Cardiac ventricle fibroblast (primary cell): ENCODE measurements at places on chromosomes 1 and 21. TPM values are rescaled to one million over a fixed set of nuclear protein-coding genes. Genes with fewer than 3 reads are reported as not detected.

MIER1 gene
- 17.5 and 19.7 TPM in 2 replicates for total RNA-seq

CDCP2 gene
- not detected in 2 replicates for total RNA-seq

OR2T29 gene
- not detected in 2 replicates for total RNA-seq

TMEM52 gene
- total RNA-seq = 13.5 TPM in 1 of 2 replicates, not detected in the other

COL24A1 gene
- total RNA-seq = 0.62 and 1.3 TPM in 2 replicates

TMCO1 gene
- 57.1 and 67.6 TPM in 2 replicates for total RNA-seq

LHX8 gene
- not detected in 2 replicates for total RNA-seq

ESRRG gene
- total RNA-seq = not detected in 2 replicates

S1PR1 gene
- total RNA-seq = 2.7 and 3.7 TPM in 2 replicates

GRIK3 gene
- not detected in 2 replicates for total RNA-seq

S100A2 gene
- 0.24 and 1.9 TPM in 2 replicates for total RNA-seq

TMEM82 gene
- not detected in 2 replicates for total RNA-seq

AMY1C gene
- not detected in 2 replicates for total RNA-seq

SH2D1B gene
- not detected in 2 replicates for total RNA-seq

AXDND1 gene
- total RNA-seq = 0.10 TPM in 1 of 2 replicates, not detected in the other

CD1D gene
- total RNA-seq = 1.2 and 1.3 TPM in 2 replicates

NFYC gene
- 17.3 and 17.9 TPM in 2 replicates for total RNA-seq

HP1BP3 gene
- total RNA-seq = 119 and 141 TPM in 2 replicates

ANGPTL7 gene
- total RNA-seq = 0.34 TPM in 1 of 2 replicates, not detected in the other

CD1E gene
- not detected in 2 replicates for total RNA-seq

GPR153 gene
- 13.0 and 14.0 TPM in 2 replicates for total RNA-seq

RHOU gene
- total RNA-seq = 17.7 and 20.1 TPM in 2 replicates

TRNP1 gene
- total RNA-seq = 97.8 and 113 TPM in 2 replicates

OR2AK2 gene
- not detected in 2 replicates for total RNA-seq

TPTE gene
- not detected in 2 replicates for total RNA-seq

CFH gene
- total RNA-seq = 373 and 434 TPM in 2 replicates

TTLL10 gene
- not detected in 2 replicates for total RNA-seq

OR2M4 gene
- total RNA-seq = not detected in 2 replicates

AADACL4 gene
- total RNA-seq = not detected in 2 replicates

CFAP74 gene
- total RNA-seq = not detected in 2 replicates

LORICRIN gene
- total RNA-seq = not detected in 2 replicates

CAPN8 gene
- not detected in 2 replicates for total RNA-seq

IKBKE gene
- 4.4 and 7.4 TPM in 2 replicates for total RNA-seq

PADI2 gene
- total RNA-seq = not detected in 2 replicates

CFHR3 gene
- 0.31 TPM in 1 of 2 replicates, not detected in the other for total RNA-seq

FABP3 gene
- total RNA-seq = 2.4 TPM in 1 of 2 replicates, not detected in the other

PAQR6 gene
- 0.37 TPM in 1 of 2 replicates, not detected in the other for total RNA-seq

DNMT3L gene
- not detected in 2 replicates for total RNA-seq

RGS8 gene
- not detected in 2 replicates for total RNA-seq

GSTM1 gene
- not detected in 2 replicates for total RNA-seq

MYOG gene
- total RNA-seq = not detected in 2 replicates

FAM110D gene
- total RNA-seq = not detected in 2 replicates

CD84 gene
- not detected in 2 replicates for total RNA-seq

CYYR1 gene
- 0.12 and 0.83 TPM in 2 replicates for total RNA-seq

SPTA1 gene
- total RNA-seq = 0.20 and 0.25 TPM in 2 replicates

HEYL gene
- total RNA-seq = 0.20 and 1.00 TPM in 2 replicates

SPRR3 gene
- total RNA-seq = not detected in 2 replicates

COL8A2 gene
- 1.8 and 2.5 TPM in 2 replicates for total RNA-seq

KCNN3 gene
- total RNA-seq = 0.10 and 0.19 TPM in 2 replicates

BACE2 gene
- 61.5 and 72.1 TPM in 2 replicates for total RNA-seq

CEPT1 gene
- 23.7 and 28.6 TPM in 2 replicates for total RNA-seq
